ENCODE measurements at places on chromosomes 3 and 15.

GRCh38 chr3:105827959-105828358 lies 40.9 kb downstream of the CBLB start:
- DNase-seq: no peak

- DNase-seq: no peak
Observed at GRCh38 chr15:75235760-75236729, 22.1 kb upstream of the GOLGA6C start.

GRCh38 chr3:131898346-131898745 lies 136.5 kb downstream of the CPNE4 start:
- no peak for DNase-seq

DNA sequence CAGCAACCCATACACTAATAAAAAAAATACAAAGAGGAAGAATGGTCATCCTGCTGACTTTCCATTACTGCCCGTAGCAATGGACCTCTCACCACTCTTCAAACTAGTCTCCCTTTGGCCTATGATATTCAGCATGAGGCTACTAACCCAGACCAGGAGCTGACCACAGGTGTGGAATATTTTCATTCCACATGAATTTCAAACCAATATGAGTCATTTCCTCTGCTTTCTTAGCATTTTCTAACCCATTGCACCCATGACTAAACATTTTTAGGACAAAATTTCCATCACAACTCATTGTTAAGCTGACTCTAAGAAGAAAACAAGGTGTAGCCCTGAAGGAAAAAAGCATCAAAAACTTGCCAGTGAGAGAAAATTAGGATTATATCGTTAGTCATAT lies 34.0 kb upstream of the ZPLD1 start:
- DNase-seq: no peak

- no peak for DNase-seq
Observed at GRCh38 chr15:87732976-87733375, 523.6 kb downstream of the NTRK3 start.

GRCh38 chr3:110419601-110420000 lies 652.0 kb upstream of the NECTIN3 start:
- no peak for DNase-seq

- no peak for DNase-seq
Observed at GRCh38 chr15:27844018-27844666, 255.0 kb downstream of the OCA2 start.

- no peak for DNase-seq
Observed at GRCh38 chr3:117104792-117105191, 395.2 kb downstream of the TUSC7 start.

DNA sequence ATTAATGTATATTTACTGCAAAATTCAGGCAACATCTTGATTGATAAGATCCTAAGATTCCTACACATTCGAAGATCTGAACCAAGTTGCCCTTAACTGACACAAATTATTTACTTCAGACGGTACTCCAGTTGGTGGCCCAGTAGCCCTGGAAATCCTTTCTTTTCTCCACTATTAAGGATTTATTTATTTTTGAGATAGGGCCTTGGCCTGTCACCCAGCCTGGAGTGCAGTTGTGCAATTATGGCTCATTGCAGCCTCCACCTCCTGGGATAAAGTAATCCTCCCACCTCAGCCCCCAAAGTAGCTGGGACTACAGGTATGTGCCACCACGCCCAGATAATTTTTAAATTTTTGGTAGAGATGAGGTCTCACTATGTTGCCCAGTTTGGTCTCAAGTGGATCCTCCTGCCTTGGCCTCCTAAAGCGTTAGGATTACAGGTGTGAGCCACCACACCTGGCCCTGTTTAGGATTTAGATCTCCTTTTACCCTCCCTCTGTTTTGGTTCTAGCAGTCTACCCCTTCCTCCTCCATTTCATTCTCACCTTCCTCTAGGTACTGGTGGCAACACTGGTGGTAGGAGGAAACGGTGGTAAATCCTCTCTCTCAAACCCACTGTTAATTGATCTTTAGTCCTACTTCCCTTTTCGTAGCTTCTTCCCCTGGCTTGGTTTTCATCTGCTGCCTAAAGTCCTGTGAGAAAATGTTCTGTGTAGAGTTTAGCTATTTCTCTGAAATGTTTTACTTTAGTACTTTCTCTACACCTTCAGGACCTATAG lies 12.7 kb upstream of the ZNF609 start:
- DNase-seq: no peak

DNA sequence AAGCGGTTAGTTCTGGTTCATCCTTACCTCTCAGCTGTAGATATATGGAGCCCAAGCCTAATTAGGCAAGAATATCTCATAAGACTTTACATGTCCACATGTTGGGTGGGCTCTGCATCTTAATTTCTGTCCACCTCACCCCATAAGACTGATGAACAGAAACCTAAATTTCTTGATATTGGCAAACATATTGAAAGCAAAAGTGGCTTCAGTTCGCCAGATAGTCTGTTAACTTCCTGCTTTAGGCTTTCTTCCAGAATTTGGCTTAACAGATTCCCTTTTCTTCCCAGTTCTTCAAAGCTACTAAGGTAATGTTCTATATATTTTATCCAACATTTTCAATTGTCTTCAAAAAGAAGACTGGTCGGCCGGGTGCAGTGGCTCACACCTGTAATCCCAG lies 19.7 kb downstream of the GABPB1 start:
- DNase-seq: no peak

Data from activated CD8-positive, alpha-beta memory T cell treated with anti-CD3 and anti-CD28 coated beads for 48 hours (primary cell).